ENCODE measurements at places on chromosomes 4 and X. TPM values are rescaled to one million over a fixed set of nuclear protein-coding genes. Genes with fewer than 3 reads are reported as not detected.

- no peak for DNase-seq
- no peaks in the 10 kb centered on the region for H3K36me3 ChIP-seq
- peaks cover 2% of the 10 kb centered on the region for H3K4me1 ChIP-seq
These were observed 76.9 kb upstream of the PPARGC1A start for GRCh38 chr4:23966725-23967124.

- no peaks in the 10 kb centered on the region for H3K4me1 ChIP-seq
- H3K36me3 ChIP-seq, result no peaks in the 10 kb centered on the region
- DNase-seq, result no peak
- no peaks in the 10 kb centered on the region for H3K27me3 ChIP-seq
- no peak overlapping the region for H3K4me3 ChIP-seq
These were observed 51.7 kb downstream of the ADGRG2 start for GRCh38 chrX:19070555-19070994.

Gene CT45A3
- total RNA-seq, result not detected

Gene CT45A10
- not detected for total RNA-seq

Gene YIPF6
- 21.1 TPM for total RNA-seq

GRCh38 chr4:140955641-140956040, 177.6 kb downstream of the RNF150 start:
- DNase-seq, result peak; percentile 11
- H3K4me1 ChIP-seq, result no peaks in the 10 kb centered on the region
- H3K36me3 ChIP-seq, result no peaks in the 10 kb centered on the region
- H3K27ac ChIP-seq, result no peak overlapping the region
- no peak overlapping the region for H3K4me3 ChIP-seq

- no peak overlapping the region for H3K4me3 ChIP-seq
- no peak overlapping the region for H3K27ac ChIP-seq
- no peaks in the 10 kb centered on the region for H3K4me1 ChIP-seq
- no peaks in the 10 kb centered on the region for H3K36me3 ChIP-seq
- no peak for DNase-seq
These were observed 8.2 kb upstream of the RUFY3 start for GRCh38 chr4:70713453-70714078.

DNA sequence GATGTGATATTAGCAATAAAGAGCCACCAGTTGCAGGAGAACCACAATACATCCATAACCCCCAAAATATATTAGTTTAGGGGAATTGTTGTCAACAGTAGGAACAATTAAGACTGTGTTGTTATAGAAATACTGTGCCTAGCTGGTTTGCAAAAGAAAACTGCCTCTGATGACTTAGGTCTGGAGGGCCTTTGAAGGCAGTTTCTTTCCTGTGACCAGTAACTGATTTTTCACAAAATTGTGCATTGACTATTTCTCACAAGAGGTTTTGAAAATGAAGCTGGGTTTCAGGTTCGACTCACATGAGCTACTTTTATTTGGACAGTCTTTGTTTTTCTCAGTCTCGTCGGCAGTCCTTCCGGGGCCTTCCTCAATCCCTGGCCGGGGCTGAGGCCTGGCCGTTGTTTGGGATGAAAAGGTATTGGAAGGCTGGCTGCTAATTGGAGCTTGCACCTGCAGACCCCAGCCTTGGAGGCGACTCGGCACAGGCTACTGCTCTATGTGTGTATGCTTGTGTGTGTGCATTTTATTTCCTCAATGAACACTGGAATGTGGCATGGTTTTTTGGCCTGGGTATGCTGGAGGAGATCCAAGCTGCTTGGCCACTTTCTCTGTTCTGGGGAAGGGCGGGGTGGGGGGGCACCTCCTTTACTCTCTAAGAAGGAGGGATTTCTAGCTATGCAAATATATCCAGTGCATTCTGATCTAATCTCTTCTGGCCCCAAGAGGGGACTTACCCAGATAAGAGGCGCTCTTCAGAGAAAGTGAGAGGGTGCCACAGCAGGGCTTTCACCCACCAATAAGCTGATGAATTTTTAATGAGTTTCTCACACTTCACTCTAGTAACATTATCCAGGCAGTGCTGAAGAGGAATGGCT, 49.5 kb upstream of the LNX1 start:
- no peak overlapping the region for H3K27ac ChIP-seq
- H3K4me3 ChIP-seq, result no peak overlapping the region
- no peaks in the 10 kb centered on the region for H3K36me3 ChIP-seq
- no peak for DNase-seq
- H3K27me3 ChIP-seq, result no peaks in the 10 kb centered on the region

Gene SH3TC1
- total RNA-seq, result 3.9 TPM

GRCh38 chr4:141702472-141703182, 66.2 kb downstream of the IL15 start:
- no peaks in the 10 kb centered on the region for H3K27me3 ChIP-seq
- no peak overlapping the region for H3K4me3 ChIP-seq
- no peak overlapping the region for H3K27ac ChIP-seq
- no peaks in the 10 kb centered on the region for H3K36me3 ChIP-seq
- no peaks in the 10 kb centered on the region for H3K4me1 ChIP-seq
